CD4-positive, alpha-beta T cell treated with Interleukin-15 for 4 hours (primary cell): ENCODE measurements at places on chromosomes 7 and 10.

- DNase-seq = no peak
These were observed 184.9 kb downstream of the PTEN start for GRCh38 chr10:88048312-88048711.

DNA sequence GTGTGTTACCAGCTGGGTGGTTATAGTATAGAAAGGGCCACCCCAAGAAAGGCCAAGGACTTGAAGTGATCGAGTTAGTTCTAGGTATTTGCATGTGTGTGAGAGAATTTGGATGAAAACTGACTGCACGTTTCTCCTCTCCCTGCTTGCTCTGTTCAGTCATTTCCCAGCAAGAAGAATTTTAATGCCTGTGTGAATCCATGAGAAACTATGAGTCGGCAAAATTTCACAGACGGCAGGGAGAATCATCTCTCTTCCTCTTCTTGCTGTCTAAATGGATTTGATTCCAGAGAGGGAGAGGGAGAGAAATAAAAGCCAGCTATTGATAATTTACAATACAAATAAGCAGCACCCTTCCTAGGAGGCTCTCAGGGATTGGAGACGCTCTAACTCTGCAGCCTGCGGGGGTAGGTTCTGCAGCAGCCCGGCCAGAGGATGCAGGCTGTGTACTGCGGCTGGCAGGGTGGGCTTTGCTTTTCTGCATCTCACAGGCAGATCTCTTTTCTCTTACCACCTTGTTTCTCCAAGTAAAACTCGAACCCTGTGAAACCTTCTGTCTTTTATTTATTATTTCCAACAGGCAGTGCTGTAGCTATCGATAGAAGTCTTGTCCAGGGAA, 183.6 kb downstream of the TCF7L2 start:
- no peak for DNase-seq

DNA sequence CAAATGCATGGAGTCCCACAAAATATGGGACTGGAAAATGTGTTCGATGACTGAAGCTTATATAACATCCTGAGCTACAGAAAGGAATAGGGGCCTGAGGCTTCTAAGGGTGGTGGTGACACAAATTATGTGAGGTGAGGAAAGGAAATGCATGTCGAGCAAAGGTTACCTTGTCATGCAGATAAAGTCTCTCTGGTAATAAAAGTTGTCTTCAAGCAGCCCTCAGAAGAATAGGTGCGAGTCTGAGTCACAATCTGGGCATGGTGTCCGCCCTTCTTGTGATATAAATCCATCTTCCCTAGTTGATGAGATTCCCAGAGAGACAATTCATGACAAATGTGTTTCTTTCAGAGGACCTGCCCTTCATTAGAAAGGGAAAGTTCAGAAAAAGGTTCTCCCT, 985.2 kb upstream of the C7orf33 start:
- no peak for DNase-seq

DNA sequence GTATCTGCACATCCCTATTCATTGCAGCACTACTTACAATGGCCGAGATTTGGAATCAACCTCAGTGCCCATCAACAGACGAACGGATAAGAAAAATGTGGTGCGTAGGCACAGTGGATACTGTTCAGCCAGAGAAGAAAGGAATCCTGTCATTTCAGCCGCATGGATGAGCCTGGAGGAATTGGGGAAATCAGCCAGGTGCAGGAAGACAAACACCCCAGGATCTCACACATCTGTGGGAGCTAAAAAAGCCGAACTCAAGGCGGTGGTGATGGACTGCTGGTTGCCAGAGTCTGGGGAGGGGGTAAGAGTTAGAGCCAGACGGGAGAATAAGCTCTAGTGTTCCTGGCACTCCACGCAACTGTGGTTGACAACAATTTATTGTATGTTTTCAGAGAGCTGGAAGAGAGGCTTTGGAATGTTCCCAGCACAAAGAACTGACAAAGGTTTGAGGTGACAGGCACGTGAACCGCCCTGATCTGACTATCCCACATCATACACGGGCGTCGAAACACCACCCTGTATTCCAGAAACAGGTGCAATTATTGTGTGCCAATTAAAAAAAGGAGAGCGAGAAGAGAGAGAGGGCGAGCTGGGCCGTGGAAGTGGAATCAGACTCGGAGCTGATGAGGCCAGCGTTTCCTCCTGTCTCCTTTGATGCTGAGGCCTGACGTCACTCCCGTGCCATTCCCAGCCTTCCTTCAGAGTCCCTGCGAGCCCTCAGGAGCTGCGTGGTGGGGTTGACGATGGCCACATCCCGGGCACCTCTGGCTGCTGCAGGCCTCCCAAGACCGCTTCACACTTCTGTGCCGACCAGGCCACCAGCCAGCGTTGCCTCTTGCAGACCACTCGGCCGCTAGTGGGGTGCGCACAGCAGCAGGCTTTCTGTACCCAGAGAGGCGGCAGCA, 189.5 kb downstream of the DNAJB6 start:
- DNase-seq = no peak

- DNase-seq = peak; percentile 59
These were observed 31.1 kb upstream of the TOMM7 start for GRCh38 chr7:22853674-22854157.
